ENCODE measurements at places on chromosomes 7 and 10.

DNA sequence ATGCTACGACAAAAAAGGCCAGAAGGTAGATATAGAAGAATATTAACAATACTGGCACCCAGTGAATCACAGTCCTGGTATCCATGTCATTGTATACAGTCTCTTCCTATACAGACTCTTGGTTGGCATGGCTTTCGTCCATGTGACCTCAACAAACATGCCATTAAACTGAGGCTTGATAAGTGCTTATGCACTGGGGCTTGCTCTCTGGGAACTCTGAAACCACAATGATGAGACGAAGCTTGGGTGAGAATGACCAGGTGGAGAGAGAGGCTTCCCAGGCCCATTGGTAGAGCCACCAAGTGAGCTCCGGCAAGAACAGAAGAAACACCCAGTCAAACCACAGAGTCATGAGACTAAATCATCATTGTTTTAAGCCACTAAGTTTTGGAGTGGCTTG lies 33.2 kb downstream of the PNPLA8 start:
- DNase-seq: no peak

DNA sequence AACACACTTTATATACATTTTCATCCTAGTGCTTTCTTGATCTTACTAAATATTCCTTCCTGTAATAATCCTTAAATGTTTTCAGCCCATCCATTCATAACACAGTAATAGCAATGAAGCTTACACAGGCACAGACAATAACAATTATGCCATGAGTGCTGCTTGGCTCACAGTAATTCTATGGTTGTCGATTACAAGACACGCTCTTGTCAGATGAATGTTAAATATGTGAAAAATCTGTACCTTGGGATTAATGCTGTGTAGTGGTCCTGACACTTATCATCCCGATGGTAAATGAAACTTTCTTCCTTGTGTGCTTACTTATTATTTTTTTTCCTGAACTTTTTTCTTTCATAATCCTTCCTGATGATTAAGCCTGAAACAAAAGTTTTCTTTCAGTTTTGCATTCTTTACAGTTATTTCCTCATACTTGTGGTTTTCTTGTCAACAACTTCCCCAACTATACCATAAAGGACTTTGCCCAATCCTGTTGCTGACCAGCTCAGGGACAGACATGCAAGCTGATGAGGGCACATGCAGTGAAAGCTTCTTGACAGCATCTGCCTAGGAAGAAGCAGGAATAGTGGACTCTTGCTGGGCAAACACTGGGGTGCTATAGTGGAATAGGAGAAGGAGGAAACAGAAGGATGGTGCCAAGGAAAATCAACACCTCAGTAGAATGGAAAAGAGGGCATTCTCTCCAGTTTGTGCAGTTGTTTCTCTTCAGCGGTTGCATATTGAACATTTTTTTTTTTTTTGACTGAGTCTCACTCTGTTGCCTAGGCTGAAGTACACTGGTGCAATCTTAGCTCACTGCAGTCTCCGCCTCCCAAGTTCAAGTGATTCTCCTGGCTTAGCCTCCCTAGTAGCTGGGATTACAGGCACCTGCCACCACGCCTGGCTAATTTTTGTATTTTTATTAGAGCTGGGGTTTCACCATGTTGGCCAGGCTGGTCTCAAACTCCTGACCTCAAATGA lies 6.7 kb upstream of the MGAM2 start:
- no peak for DNase-seq

DNA sequence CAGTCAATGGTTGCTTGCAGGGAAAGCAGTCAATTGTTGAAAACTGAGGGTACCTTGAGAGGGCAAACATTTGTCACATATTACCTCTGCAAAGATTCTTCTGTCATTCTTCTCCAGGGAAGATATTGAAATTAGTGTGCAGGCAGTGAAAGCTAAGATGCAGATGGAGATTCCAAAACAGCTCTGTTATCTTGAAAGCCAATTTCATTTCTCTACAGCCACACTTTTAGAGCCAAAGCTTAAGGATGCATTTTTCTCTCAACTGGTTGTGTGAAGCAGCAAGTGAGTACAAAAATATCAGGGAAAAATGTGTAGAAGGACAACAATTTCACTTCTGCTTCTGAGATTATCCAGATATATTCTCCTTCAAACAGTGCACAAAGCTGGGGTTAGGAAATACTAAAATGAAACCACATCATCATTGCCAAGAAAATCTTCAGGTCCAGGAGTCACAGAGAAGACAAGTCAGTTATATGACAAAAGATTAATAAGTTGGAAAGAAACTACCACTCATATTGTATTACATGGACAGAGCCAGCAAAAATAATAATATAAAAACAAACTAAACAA lies 16.3 kb downstream of the SGMS1 start:
- DNase-seq: no peak

DNA sequence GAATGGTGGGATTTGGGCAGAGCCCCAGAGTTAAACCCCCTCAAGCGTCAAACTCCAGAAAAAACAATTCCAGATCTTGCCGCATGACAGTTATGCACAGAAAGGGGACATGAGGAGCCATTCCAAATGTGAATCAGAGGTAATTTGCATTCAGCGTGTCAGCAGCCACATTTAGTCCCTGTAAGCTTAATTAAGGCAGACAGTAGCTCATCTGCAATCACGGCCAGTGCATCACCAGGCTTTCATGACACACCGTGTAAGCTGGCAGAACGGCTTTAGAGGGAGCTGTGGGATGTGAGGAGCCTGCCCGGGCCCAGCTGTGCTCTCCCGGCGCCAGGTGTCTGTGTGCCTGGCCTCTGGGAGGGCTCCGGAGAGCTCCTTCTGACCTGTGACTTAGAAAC lies 18.7 kb upstream of the PRKAG2 start:
- no peak for DNase-seq

- DNase-seq: no peak
These were observed 74.0 kb downstream of the SEPTIN7 start for GRCh38 chr7:35874886-35875285.

DNA sequence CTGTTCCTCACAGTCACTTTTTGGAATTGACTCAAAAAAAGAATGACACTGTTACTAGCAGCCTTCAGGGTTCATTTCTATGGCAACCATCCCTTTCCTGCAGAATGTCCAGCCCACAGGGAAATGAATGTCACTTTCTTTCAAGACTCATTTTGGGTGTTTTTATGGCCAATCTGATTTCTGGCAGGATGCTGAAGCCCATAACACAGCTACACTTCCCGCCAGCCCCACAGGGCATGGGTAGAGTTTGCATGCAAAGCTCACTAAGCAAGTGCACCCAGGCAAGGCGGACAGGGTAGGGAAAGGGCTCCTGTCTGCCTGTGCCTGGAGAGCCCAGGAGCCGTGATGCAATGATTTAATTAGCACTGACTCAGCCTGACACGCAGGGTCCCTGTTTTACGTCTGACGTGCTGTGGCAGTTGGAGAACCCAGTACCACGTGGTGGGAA lies 26.1 kb upstream of the GPAM start:
- no peak for DNase-seq

- DNase-seq: no peak
These were observed 96.3 kb downstream of the RAB11FIP2 start for GRCh38 chr10:117950408-117950807.

GRCh38 chr7:22980422-22980821 lies 33.5 kb downstream of the HYCC1 start:
- DNase-seq: no peak

GRCh38 chr7:20440472-20441105 lies 109.9 kb downstream of the ITGB8 start:
- DNase-seq: no peak

DNA sequence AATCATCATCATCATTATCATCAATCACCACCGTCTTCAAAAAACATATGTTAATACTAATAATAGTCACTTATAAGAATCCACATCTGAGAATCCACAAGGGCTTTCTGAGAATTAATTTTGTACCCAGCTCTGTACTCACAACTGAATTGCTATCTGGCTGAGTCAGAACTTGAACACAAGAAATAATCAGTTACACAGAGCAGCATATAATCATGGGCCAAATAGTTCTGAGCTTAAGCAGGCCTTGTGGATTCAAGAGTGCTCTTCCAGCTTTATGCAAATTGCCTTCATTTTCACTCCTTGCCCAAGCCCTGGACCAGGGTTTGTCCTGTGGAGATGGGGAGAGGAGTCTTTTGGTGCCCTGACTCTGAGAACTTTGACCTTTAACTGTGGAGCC lies 304.5 kb downstream of the ZNF248 start:
- no peak for DNase-seq

- no peak for DNase-seq
These were observed 117.3 kb downstream of the SEMA3A start for GRCh38 chr7:84077336-84077735.

- no peak for DNase-seq
These were observed 816.1 kb upstream of the C7orf33 start for GRCh38 chr7:147774461-147774860.

- no peak for DNase-seq
These were observed 112.1 kb upstream of the SDK1 start for GRCh38 chr7:3188946-3189345.

- no peak for DNase-seq
These were observed 166.6 kb upstream of the KLF14 start for GRCh38 chr7:130900471-130901076.

GRCh38 chr7:80659120-80660055 lies 20.9 kb downstream of the CD36 start:
- no peak for DNase-seq

- no peak for DNase-seq
These were observed 113.0 kb downstream of the FOXP2 start for GRCh38 chr7:114527589-114527988.

DNA sequence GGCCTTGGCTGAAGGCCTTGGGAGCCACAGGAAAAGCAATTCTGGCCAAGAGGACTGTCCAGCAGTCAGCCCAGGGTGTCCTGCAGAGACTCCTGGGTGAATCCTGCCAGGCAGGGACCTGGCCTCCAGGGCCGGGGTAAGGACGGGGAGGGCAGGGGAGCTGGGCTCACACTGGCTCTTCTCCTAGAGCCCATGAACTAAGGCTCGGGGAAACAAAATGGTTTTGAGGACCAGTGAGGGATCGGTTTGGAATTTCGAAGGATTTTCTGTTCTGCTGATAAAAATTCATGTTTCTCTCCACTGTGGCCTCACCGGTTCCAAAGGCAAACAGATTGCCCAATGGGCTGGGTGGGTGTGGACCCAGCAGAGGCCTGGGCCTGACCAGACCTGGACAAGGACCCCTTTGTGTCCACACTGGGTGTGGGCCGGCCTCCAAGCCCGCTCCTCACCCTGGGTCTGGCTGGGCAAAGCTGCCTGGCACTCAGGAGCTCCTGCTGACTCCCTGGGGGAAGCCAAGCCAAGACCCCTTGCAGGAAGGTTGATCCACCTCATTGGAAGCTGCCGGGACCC lies 27.3 kb downstream of the FAM20C start:
- peak; percentile 69 for DNase-seq

GRCh38 chr10:84696610-84697009 lies 368.2 kb downstream of the CCSER2 start:
- DNase-seq: no peak

GRCh38 chr10:121242741-121243608 lies 355.3 kb downstream of the FGFR2 start:
- DNase-seq: no peak

DNA sequence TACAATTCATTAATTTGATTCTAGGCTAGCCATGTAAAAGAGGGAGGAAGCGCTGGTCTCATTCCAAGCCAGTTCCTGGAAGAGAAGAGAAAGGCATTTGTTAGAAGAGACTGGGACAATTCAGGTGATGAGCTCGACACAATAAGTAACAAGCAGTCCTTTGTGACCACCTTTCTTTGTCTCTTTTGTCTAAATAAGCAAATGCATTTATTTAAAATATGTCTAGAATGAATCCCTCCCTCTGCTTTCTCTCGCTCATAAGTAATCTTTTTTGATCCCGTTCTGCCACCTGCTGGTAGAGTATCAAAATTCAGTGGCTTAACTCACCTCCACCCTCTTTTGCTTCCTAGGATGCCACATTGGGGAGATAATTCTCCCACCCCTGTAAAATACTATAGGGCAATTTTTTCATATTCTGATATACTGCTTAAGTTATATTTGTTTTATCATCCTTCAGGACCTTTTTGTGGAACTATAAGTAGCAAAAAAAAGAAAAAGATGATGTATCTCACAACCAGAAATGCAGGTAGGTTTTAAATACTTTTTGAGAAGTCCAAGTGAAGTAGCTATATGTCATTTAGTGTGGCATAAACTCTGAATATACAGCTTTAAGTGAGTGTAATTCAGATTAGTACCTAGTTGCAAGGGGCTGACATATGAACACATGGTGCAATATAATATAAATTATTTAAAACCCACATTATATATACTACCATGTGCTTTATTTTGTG lies 91.5 kb downstream of the GSDME start:
- DNase-seq: peak; percentile 36

DNA sequence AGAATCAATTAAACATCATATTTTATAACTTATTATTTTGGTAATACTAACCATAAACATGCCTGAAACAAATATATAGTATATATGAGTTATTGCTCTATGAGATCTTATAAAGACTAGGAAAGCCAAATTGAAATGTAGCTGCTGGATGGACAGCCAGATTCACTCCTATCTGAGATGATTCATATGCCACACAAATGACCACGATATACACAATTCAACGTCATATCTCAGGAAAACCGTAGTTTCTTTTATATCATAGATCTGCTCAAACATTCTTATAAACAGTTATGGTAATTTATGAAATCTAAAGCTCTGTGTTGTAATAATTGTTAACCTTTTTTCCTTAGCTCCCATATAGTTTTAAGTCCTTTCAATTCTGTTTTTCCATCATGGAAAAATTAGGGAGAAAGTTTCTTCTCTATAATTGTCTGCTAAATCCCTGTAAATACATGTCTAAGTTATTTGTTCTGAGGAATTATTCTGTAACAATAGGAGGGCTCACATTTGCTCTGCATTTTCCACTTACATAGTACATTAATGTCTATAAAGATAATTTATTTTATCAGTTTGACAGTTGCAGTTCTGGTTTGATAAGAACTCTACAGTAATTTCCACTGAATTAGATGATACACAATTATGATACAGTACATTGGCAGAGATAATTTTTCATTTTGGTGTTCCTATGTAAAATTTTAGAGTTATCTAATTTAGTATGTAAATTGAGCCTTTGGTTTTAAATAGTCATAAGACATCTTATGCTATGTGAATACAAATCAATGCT lies 42.7 kb downstream of the GNAT3 start:
- no peak for DNase-seq

DNA sequence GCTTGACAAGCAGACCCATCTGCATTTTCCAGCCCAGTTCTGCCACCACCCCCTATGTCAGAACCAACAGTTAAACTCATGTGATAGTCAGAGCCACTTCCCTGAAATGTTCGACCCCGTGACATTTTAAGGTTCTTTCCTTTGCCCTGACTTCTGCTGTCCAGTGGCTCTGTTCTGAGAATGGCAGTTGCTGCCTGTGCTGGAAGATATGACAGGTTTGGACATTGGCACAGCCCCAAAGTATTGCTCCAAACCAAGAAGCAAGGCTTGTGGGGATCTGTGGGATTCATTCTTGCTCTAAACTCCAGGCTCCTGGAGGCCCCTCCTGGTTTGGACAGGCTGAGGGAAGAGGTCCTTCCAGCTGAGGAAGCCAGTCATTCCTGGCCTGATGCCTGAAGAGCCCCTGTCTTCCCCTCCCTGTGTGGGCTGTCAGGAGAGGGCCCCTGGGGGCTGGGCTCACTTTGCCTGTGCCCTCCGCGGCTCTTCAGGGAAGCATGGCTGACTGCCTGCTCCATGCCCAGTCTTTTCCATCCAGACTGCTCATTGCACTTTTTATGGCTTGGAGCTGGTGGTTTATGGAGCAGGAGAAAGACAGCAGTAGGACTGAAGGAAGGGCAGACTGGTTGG lies 138.0 kb downstream of the CDH23 start:
- DNase-seq: no peak

GRCh38 chr7:115889669-115889984 lies 140.9 kb downstream of the TFEC start:
- DNase-seq: no peak

Measured in femur (tissue), 1 donor.